ENCODE measurements at places on chromosomes 6 and 20.

GRCh38 chr6:3612341-3613041 is 139.0 kb downstream of the PXDC1 start:
- DNase-seq, result no peak

- DNase-seq, result no peak
Observed at GRCh38 chr6:50722829-50723554, 9.7 kb downstream of the TFAP2D start.

GRCh38 chr20:10369723-10370090 is 64.3 kb downstream of the MKKS start:
- DNase-seq, result no peak

DNA sequence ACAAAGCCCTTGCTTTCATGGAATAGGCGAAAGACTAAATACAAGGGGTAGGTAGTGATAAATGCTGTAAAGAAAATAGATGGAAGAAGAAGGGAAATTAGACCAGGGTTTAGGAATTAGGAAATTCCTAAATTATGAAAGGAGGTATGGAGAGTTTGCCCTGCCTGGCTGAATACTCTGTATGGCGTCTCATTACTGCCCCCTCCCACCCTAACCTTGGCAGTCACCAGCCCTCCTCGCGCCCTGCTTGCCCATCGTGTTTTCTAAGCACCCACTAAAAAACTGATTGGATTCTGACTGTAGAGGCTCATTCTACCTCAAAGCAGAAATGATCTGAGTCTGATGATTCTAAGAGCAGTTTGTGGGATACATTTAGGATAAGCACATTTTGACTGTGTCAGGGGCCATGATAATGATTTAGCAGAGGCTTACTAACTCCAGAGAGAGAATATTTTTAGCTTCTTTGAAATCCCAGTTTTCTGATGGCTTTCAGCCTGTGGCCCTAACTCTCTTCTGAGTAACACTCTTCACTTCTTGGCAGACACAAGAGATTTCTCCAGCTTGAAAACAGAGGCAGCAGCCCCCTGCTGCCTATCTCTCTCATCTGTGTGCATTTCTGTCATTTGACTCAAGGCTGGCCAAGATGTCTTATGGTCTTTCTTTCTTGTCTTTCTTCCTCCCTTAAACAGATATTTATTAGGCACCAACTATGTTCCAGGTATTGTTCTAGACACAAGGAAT is 1.4 kb upstream of the CHD6 start:
- DNase-seq, result no peak

DNA sequence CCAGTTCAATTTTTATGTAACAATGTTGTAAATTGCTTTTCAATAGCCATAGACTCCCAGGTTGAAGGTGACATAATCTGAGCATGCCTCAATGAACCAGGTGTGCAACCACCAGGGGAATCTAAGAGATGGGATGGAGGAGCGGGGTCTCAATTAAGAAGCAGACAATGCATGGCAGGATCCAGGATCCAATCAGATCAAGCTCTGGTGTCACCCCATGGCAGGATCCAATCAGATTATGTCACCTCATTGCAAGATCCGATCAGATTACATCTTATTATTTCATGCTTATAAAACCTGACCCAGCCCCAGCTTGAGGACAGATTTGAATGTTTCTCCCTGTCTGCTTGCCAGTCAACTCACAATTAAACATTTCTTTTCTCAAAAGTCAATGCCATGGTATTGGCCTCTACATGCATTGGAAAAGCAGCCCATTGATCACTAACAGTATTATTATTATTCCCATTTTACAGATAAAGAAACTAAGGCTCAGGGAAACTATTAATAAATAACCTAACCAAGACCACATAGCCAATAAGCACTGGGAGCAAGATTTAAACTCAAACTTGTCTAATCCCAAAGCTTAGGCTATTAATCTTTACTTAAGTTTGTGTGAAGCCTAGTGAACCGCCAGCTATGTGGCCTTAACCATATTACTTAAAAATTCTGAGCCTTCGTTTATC is 14.3 kb upstream of the SIRT5 start:
- no peak for DNase-seq

GRCh38 chr6:110625883-110626282 is 149.5 kb upstream of the SLC22A16 start:
- DNase-seq, result no peak

DNA sequence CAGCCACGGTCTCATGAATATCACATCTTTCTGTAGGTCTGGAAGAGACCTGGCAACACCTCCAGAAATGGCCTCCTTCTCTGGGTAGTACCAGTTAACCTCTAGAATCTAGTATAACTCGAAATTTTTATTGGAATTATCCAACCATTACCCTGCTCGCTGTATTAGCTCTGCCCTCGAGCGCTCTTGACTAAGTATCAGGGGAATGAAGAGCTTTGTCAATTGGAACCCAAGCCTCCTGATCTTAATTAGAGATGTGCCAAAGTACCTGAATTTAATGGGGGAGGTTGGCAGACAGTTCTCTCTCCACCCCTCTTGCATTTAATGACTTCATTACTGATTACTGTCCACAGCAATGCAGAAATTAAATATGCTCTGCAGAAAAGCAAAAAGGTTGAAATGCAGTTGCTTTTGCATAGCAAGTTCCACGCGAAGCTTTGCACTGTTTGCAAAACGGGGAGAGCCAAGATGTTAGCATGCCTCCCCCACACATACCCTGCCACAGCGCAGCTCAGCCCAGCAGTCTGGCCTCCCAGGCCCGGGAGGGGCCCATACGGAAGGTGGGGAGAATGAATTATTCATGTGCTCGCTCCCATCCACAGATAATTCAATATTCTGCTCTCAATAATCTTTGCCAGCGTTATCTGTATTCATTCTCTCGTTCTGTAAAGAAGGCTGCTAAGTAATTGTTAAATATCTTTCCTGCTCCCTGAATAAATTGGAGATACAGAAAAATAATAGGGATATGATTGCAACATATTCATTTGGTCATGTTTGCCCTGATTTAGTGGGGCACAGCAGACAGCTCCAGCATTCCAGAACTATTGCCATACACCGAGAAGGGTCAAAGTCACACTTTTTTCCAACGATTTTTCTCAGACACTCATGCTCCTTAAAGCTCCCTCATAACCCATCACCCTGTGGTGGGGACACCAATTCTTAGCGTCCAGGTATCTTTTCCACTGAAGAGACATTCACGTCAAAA is 305.8 kb downstream of the CDH26 start:
- DNase-seq, result no peak

- DNase-seq, result no peak
Observed at GRCh38 chr6:53604623-53605190, 59.8 kb upstream of the GCLC start.

GRCh38 chr6:47434372-47435253 is 43.0 kb upstream of the CD2AP start:
- no peak for DNase-seq

GRCh38 chr6:43807228-43808061 is 37.4 kb downstream of the VEGFA start:
- no peak for DNase-seq

DNA sequence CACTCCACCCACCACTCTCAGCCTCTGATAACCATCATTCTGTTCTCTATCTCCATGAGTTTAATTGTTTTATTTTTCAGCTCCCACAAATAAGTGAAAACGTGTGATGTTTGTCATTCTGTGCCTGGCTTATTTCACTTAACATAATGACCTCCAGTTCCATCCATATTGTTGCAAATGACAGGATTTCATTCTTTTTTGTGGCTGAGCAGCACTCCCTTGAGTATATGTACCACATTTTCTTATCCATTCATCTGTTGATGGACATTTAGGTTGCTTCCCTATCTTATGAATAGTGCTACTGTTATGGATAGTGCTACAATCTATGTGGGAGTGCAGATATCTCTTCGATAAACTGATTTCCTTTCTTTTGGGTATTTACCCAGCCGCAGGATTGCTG is 103.3 kb upstream of the PDE7B start:
- DNase-seq, result no peak

- DNase-seq, result no peak
Observed at GRCh38 chr20:51140671-51141070, 117.8 kb upstream of the KCNG1 start.

GRCh38 chr20:6714279-6714711 is 53.2 kb upstream of the BMP2 start:
- DNase-seq, result no peak

DNA sequence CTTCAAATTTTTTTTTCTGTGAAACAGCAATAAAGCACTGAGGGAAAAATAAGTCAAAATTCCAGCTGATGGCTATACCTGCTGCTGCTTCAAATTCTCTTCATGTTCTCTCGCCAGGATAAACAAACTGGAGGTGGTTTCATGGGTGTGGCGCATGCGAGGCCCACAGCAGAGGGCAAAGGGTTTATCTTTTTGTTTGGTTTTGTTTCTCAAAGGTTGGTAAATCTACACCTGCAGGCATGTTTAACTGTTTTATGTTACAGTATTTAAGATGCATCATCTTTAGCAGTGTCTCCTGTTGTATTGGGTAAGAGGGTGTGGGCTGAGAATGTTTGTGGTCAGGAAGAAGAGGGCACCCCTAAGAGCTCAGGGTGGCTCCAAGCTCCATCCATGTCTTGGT is 342.2 kb downstream of the CDH26 start:
- no peak for DNase-seq

- peak; percentile 50 for DNase-seq
Observed at GRCh38 chr6:159169193-159169555, at the start of gene FNDC1. FNDC1 (plus strand) TSS chr6:159169400; CDS start chr6:159169597, 197 bp downstream.

DNA sequence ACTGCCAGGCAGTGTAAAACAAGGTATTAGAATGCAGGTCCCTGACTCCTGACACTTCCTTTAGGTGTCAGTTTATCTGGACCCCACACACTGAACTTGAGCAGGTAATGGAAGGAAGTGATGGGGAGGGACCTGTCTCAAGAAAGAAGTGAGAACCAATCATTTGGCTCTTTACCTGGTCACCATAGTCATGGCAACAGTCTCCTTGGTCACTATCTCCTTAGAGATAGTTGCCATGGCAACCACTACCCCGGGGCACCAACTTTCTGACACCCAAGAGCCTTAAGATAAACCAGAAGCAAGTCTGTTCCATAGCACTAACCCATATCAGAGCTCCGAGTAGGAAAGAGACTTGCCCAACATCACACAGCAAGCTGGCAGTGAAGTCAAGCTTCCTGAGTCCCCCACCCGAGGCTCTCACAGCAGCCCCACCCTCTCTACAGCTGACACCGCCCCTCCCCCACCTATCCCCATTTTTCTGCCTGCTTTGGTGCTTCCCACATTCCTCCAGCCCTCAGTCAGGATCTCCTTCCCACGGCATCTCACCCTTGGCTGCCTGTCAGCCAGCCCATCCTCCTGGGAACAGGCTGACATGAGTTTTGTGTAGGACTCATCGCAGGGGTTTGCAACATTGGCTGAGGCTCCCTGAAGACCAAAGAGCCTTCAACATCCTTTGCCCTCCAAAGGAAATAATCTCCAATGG is 16.3 kb upstream of the HM13 start:
- no peak for DNase-seq

- no peak for DNase-seq
Observed at GRCh38 chr6:168029459-168030217, 32.2 kb downstream of the KIF25 start.

GRCh38 chr6:170212956-170213636 is 77.8 kb downstream of the DLL1 start:
- DNase-seq, result no peak

GRCh38 chr6:17511580-17511979 is 88.5 kb upstream of the FAM8A1 start:
- no peak for DNase-seq

DNA sequence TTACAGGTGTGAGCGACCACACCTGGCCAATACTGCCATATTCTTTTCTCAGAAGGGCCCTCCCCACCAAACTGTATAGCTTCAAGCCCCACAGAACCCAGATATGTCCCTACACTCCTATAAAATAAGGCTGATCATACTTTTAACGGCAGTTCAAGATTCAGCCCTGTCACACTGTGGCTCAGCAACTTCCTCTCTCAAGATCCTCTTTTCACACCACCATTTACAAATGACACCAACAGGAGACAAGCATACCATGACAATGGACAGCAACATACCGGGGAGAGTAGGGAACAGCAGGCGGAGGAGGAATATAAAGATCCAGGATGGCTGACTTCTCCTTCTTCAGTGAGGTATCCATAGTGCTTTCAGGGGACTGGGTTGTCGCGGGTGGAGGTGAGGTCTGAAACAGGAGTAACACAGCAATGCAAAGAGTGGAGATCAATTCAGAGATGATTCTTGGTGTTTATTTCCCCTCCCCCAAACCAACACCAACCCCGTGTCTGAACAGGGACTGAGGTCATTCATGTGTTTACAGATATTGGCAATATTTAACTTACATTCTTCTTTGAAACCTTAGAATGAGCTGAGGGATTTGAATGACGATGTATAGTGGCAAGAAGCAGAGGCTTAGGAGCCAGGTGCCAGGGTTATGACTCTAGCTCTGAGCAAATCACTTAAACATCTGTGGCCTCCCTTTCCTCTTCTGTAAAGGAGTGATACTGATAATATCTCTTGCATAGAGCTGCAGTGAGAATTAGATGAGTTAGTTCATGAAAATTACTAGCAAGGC is 57.6 kb upstream of the IPCEF1 start:
- DNase-seq, result no peak

DNA sequence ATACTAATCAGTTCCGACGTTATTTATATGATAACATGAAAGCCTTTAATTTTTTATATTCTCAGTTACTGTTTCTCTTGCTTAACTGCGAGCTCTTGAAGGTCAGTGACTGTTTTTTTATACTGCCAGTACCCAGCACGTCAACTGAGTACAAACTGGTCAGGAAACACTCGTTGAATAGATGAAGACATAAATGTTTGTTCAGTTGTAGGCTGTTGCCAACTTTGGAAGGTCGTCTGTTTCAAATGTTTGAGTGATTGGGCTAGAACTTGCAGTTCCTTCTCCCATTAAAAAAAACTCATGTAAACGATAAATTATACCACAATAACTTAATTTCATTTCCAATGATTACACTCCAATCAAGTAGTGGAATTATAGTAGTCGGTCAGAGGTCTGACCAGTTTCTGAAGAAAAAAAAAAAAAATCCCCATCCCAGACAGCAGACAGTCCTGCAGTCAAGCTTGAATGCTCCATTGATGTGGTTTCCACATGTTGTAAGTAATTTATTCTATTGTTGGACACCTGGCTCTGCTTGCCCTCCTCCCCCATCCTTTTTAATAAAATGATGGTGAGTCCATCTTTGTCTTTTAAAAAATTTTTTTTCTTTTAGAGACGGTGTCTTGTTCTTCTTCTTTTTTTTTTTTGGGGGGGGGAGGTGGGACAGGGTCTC is 81.1 kb downstream of the SASH1 start:
- DNase-seq, result no peak

DNA sequence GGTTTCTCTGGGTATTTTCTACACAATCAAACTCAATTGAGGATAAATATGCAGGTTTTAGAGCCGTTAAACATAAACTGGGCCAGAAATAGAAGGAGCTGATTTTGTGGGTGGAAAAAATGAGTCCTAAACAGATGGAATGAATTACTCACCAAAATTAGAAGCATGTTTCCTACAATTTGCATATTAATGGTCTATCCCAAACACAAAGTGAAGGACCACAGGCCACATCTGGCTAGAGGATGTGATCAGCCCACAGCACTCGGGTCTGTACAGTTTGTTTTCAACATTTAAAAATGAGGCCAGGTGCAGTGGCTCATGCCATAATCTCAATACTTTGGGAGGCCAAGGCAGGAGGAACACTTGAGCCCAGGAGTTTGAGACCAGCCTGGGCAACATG is 296.3 kb downstream of the PREX1 start:
- DNase-seq, result no peak

- DNase-seq, result peak; percentile 29
Observed at GRCh38 chr6:135880066-135880972, 28.8 kb downstream of the PDE7B start.
